ENCODE measurements at places on chromosomes 3 and 15.

GRCh38 chr15:36661042-36661441 is 81.6 kb downstream of the CDIN1 start:
- DNase-seq, result no peak

- no peak for DNase-seq
Measured at GRCh38 chr15:77577366-77577950, 55.3 kb downstream of the LINGO1 start.

DNA sequence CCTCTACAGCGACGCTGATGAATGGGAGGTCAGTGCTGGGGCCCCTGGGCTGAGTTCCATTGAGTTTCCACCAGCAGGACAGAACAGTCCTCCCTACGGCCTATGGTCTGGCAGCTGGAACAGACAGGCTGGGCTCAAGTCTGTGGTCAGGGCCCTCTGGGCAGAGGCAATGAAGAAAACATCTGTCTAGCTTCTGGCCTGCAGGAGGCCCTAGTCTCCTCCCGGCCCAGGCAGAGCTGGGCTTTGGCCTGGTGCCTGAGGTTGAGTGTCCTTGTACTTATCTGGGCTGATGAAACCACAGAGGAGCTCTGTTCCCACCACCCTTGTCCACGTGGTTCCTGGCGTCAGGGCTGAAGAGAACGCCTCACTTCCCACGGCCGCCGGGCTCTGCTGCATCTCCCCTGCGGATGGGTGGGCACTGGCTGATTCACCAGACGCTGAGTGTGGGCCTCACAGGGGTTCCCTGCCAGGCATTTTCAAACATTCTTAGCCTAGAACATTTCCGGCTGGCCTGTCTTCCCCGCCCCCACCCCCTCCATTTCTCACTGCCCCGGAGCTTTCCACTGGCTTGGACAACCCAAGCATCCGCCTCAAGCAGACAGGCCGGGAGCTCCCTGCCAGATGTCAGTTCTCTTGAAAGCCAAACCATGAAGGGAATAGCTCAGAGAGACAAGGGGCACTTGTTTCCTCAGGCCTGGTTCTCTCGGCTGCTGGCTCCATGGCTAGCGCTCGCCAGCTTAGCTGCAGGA is 20.3 kb downstream of the PPCDC start:
- DNase-seq, result peak; percentile 92

GRCh38 chr3:159766563-159767185 is 222.0 kb upstream of the IL12A start:
- no peak for DNase-seq

- DNase-seq, result no peak
Measured at GRCh38 chr15:40407330-40407990, 1.9 kb downstream of the IVD start.

- DNase-seq, result no peak
Measured at GRCh38 chr15:33586786-33587697, 276.3 kb downstream of the RYR3 start.

DNA sequence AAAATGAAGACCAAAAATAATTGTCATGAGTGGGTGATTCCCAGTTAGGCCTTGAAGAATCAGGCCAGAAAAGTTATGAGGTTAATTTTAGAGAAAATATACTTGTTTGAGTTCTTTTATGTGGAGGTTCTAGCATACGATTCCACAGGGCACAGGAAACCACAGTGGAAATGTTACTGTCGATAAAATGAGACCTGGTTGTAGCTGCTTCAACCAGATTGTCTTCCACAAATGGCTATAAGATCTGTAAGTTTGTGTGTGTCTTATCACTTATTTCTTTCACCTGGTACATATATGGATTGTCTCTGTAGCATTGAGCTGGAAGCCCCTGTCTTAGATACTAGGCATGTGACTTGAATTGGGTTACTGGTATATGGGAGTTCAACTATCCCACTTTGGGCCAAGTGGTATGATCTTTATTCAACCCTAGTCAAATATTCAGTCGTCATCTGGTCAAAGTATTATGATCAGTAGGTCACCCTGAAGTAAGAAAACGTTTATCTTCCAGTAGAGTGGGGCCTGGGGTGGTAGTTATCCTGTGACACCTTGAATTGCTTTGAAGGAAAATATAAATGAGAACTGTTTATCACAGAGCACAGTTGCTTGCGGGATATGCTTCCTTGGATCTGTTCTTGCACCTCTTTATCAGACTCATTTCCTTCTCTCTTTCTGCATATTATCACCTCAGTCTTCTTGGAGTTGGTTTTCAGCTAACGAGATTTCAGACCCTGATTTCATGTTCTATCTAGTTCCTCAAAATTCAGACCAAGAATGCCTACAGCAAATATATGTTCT is 21.5 kb upstream of the ZNF609 start:
- DNase-seq, result no peak

DNA sequence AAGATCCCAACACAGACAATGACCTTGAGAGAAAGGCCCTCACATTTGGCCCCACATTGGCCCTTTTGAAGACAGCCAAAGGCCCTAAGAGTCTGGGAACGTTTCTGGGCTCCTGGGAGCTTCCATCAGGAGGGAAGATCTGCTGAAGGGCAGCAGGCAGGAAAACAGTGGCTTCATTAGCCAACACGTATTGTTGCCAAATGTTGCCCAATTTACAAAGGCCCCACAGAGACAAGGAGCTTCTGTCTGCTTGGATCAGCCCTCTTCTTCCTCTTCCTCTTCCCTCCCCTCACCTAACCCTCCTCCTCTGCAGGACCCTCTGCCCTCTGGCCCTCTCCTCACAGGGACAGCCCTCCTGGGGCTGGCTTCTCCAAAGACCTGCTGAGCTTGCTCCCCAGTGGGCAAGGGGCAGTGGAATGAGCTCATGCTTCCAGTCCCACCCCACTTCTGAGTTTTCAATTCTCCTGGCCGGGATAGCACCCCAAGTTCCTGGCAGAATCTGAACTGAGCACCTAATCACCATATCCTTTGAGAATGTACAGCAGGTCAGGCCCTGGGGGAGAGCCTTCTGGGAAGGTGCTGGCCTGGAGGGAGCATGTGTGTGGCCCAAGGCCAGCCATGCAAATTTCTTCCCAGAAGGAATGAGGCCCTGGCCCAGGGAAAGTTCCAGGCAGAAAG is 5.1 kb upstream of the LTF start:
- peak; percentile 34 for DNase-seq

- DNase-seq, result no peak
Measured at GRCh38 chr3:14505001-14505802, 34.9 kb downstream of the GRIP2 start.

- DNase-seq, result no peak
Measured at GRCh38 chr3:50213373-50213772, 8.3 kb downstream of the SLC38A3 start.

GRCh38 chr3:140187656-140188221 is 252.8 kb downstream of the CLSTN2 start:
- no peak for DNase-seq

- DNase-seq, result no peak
Measured at GRCh38 chr15:61099020-61099810, 129.9 kb downstream of the RORA start.

GRCh38 chr15:89052474-89052873 is 35.8 kb upstream of the ABHD2 start:
- DNase-seq, result no peak

GRCh38 chr3:10933805-10934481 is 58.6 kb upstream of the SLC6A1 start:
- no peak for DNase-seq

- DNase-seq, result no peak
Measured at GRCh38 chr15:58923696-58924300, 9.7 kb downstream of the SLTM start.

GRCh38 chr3:13866041-13866965 is 13.6 kb downstream of the WNT7A start:
- no peak for DNase-seq

GRCh38 chr15:70240082-70240481 is 142.4 kb upstream of the TLE3 start:
- DNase-seq, result no peak

DNA sequence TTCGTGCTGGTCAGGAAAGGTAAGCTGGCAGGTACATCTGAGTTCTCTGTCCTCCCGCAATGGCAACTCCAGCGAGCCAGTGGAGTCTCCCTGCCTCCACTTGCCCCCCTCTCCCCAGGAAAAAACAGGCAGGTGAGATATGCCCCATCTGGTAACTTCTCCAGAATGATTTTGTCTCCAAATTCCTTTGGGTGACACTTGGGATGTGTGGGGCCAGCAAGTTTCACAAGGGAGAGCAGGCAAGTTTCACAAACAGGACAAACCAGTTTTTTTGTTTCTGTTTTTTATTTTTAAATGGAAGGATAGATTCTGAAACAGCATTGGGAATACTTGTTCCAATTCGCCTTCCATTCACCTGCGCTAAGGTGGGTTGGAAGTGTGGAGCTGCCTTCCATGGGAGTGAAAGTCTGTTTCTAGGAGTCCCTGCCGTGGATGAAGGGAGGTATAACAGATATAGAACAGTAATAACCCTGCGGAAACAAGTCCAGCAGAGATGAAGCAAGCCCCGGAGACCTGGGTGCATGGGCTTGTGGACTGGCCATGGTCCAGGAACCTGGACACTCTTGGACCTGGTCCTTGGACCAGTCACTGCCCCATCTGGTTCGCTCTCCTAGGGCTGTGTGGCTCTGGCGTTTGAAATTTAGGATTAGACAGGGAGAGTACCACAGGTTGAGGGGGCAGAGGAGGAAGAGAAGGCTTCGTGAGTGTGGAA is 22.9 kb upstream of the KIF23 start:
- DNase-seq, result peak; percentile 39

DNA sequence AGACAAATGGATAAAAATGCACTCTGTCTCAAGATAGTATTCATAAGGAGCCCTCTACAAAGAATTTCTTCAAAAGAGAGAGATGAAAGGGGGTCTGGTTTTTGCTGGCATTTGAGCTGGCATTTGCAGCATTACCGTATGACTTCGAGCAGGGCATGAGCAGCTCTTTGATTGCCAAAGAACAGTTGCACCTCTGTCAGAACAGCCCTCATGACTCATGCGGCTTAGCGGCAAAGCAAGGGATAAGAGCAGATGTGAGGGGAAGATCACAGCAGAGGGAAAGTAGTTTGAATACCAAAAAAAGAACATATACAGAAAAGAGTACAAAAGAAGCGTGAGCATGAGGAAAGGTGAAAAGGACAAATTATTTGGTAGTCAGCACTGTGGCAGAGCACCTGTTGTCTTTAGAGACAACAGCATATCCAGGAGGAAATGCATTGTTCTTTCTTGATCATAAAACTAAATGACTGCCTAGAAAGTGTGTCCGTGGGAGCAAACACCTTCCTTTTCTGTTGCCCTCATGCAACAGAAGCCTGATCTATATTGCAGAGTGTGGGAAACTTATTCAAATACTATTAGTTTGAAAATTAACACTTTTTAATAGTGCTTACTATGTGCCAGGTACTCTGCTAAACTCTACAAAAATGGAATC is 80.5 kb upstream of the SLC24A5 start:
- no peak for DNase-seq
